Dermis microvascular lymphatic vessel endothelial cell (primary cell): ENCODE measurements at places on chromosomes 3 and 15.

DNA sequence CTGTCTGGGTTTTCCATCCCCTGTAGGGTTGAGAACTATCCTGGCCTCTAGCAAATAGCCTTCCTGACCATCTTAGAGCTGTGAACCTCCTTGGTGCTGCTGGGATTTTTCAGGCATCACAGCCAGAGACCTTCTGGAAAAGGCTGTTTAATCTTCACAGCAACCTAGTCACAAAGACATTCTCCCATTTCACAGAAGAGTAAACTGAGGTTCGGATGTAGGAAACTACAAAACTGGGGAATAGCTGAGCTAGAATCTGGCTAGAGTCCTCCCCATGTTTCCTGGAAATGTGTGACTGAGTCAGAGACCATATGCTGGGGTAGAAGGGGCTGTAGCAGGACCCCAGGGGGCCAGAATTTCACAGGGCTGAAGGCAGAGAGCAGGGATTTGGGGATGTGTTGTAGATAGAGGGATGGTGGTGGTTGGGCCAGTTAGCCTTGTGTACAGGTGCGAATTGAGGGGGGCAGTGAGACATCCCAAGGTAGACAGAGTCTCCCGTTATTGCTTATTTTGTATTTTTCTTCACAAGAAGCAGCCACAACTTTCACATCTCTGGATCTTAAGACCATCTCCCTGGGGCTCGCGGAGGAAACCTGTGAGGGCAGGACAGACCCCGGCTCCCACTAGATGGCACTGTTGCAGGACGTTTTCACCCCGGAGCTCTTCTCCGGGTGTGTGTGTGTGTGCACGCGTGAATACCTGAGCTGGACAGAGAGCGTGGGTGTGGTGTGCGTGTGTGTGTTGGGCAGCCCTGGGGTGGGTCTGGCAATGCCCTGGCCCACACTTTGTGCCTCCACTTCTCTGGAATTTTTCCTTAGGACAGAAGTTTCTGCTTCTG, 66.9 kb upstream of the PRR23C start:
- peak; percentile 54 for DNase-seq

- DNase-seq = no peak
Observed at GRCh38 chr3:11826628-11827265, 19.9 kb downstream of the TAMM41 start.

- no peak for DNase-seq
Observed at GRCh38 chr15:66767240-66767659, 65.2 kb downstream of the SMAD6 start.

GRCh38 chr3:8424281-8424680, 77.3 kb upstream of the LMCD1 start:
- DNase-seq = no peak
